ENCODE measurements at places on chromosomes 11 and 22. TPM values are rescaled to one million over a fixed set of nuclear protein-coding genes. Genes with fewer than 3 reads are reported as not detected.
A peak's percentile ranks its signal among the peaks of the same experiment; 100 is the strongest.

- no peak for DNase-seq
These were observed 21.8 kb upstream of the TP53AIP1 start for GRCh38 chr11:128964463-128964930.

GRCh38 chr22:31987218-31987617, 42.9 kb downstream of the YWHAH start:
- DNase-seq = no peak

GRCh38 chr11:1531449-1532013, 40.5 kb downstream of the DUSP8 start:
- DNase-seq = no peak

DNA sequence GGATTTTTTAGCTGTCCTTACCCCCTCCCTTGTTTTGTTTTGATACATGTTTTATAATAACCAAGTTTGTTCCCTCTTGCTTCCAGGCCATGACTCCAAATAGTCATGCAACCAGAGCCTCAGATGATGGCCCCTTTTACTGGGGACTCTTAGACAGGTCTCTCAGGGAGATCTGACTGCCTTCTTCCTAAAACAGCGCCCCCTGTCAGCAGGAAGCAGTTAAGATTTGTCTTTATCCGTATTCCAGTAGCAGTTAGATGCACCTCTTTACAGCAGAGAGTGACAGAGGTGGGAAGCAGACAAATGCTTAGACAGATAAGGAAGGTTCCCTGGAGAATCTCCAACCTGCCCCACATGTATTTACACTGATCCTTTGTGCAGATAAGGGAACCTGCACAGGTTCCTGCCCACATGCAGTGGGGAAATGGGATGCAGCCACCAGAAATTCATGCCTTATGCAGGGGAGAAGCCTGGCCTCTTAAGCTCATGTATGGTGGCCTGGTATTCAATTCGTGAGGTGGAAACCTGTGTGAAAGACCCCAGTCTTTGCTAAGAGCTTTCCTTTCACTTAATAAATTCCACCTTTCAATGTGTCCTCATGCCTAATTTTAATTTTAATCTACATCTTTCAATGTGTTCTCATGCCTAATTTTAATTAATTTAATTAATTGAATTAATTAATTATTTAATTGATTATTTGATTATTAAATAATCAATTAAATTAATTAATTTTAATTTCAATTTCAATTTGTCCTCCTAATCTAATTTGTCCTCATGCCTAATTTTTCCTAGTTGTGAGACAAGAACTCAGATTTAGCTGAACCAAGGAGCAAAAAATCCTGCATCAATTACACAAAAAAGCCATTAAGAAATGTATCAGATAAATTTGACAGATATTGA, 11.5 kb upstream of the GLYAT start:
- DNase-seq = peak; percentile 8

NRIP3 gene
- polyA plus RNA-seq = 3.2 TPM

All from GM23338 (cell line).